Uterus (tissue), 4 donors: ENCODE measurements at places on chromosomes 1 and 21.

DNA sequence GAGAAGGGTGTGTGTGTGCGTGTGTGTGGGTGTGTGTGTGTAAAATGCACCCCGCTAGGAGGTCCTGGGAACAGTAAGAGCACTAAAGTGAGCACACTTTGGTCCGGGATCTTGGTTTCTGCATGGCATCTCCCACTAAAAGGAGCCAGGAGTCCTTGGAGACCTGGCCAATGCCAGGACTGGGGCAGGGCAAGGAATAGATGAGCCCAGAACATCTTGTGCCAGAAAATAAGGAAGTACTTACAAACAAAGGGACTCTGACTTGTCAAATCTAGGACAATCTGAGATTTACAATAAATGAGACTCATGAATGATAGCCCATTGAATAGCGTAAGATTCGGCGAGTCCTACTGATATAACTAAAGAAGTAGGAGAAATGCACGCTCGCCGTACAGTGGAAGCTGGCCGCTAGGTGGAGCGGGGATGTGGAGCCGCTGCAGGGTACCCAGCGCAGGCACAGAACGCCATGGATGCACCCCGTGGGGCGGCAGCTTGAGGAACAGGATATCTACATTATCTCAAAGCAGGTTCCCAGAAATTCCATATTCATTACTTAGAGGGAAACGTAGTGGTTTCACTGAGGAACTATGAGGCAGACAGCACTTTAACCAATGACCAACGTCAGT lies 7.1 kb downstream of the SLC37A1 start:
- no peak for DNase-seq

GRCh38 chr1:24793447-24794129 lies 48.3 kb downstream of the CLIC4 start:
- no peak for DNase-seq

GRCh38 chr1:171868217-171868803 lies 27.0 kb downstream of the DNM3 start:
- no peak for DNase-seq

DNA sequence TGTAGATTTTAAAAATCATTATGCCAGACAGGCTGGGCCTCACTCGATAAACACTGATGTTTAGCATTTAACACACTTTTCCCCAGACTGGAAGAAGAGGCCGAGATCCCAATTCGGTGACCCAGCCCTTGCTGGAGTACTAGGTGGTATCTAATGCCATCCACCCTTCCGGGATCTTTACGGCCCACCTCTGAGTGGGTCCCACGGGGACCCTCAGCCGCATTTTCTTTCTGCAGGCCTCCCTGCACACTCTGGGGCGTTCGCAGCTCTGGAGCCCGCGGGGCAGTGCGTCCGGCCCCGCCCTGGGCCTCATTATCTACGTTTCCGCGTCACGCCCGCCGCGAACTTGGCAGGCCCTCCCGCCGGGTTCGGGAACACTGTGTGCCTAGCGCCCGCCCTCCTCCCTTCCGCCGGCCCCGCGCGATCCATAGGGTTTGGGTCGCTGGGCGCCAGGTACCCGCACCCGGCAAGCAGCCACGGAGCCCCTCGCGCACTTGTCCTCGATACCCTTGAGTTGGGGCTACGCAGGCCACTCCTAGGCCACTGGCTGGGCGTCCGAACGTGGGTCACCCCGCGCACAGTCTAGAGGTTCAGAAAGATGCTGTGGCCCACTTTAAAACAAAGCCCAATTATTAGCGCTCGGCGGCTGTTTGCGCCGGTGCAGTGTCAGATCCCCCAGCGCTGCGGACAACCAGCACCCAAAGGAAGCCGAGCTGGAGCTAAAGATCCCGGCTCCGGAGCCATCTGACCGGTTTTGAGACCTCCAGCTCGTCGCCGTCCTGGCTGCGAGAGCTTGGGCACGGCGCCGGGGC lies 950 bp upstream of the EVA1C start:
- DNase-seq = peak; percentile 93

- DNase-seq = no peak
These were observed 12.3 kb downstream of the MYSM1 start for GRCh38 chr1:58687516-58687915.

DNA sequence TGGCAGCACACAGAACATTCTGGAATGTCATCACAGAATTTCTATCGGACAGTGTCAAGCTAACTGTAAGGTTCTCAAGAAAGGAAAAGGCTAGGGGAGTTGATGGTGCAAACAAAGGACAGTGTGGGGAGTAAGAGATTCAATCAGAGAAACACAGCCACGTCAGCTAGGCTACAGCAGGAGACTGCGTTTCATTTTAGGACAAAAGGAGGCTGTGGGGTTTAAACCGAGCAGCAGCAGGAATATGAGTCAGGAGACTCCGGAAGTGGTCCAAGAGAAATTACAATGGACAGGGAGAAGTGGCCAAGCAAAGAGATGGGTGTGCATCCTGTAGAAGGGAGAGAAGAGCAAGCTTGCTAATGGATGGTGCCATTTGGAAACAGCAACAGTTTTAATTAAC lies 37.4 kb upstream of the C1orf198 start:
- DNase-seq = no peak

DNA sequence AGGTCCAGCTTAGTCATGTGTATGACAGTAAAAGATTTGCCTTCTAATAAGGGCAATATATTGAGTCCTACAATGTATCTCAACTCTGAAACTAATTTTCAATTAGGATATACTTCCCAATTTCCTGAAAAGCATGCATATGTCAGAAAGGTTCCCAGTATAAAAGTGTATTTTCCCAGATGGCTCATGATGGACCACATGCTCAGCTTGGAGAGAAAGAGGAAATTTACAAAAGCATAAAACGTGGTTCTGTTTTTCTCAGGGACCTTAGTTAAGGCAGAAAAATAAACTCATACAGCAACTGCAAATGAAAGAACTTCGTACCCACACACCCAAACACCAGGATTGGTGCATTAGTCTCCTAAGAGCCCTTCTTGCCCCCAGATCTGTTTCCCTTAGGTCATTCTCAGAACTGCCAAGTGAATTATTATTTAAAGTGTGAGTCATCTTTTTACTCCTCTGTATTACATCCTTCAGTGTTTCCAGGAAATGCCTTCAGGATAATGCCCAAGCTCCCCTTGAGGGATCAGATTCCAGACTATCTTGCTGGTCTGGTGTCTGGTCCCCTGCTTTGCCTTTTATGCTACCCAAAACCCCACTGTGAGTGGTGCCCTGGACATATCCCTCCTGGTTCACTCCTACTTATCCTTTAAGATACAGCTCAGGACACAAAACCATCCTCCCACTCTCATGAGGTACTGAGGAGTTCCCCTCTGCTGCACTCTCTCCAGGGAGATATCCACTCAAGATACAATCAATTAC lies 57.4 kb downstream of the SSX2IP start:
- no peak for DNase-seq

DNA sequence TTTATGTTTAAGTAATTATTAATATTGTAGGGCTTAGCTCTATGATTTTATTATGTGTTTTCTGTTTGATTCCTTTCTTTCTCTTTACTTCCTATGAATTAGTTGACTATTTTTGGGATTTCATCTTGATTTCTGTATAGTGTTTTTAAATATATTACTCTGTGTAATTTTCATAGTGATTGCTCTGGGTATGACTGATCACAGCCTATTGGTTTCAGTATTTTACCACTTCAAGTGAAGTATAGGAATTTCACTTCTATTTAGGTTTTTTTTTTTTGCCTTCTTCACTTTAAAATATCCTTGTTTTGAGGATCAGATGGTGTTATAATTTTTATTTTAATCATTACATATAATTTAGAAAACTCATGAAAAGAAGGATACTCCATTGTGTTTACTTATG lies 94.8 kb downstream of the CRB1 start:
- DNase-seq = no peak

DNA sequence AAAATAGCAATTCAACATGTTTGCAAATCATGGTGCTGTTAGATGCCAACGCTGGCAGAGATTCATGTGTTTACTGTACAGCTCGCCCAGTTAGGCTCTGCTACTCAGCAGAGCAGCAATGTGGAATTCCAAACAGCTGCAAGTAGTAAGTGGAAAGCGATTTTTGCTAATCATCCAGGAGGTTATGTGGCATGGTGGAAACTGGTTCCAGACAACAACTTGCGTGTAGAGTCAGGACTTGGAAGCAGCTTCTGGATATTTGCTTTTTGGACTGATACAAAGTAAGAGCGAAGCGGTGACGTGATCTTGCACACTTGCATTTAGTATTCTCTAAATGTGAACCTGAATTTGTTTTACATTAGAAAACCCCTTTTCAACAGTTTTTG lies 27.1 kb upstream of the HHAT start:
- no peak for DNase-seq

DNA sequence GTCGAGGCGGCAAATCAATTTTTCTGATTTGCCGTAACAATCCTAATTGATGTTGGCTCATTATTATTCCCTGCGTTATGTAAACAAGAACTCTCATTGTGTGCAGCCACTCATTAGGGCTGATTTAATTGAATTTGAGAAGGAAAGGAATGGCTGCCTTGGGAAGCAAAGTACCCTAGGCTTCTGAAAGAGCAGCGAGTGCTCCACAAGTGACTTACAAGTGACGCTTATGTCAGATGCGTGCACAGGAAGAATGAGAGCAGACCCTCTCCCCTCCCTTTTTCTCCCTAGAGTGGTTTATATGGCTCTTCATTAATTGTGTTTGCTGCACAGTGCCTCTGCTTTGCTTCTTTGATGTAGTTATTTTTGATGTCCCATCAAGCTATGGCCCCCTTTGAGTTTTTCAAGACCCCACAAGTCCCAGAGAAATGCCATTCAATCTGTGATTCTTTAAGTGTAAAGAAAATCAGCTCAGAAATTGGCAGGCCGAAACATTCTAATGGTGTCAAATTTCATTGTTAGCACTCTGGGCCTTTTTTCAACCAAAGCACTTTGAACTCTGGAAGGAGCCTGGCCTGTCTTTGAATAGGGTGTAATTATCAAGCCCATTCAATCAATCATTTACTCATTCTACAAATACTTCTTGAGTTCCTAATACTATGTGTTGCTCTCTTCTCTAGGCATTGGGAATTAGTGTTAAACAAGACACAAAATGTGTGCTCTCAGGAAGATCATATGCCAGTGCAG lies 86.8 kb upstream of the VAV3 start:
- DNase-seq = no peak

- DNase-seq = no peak
These were observed 66.0 kb downstream of the COL18A1 start for GRCh38 chr21:45470773-45471524.

DNA sequence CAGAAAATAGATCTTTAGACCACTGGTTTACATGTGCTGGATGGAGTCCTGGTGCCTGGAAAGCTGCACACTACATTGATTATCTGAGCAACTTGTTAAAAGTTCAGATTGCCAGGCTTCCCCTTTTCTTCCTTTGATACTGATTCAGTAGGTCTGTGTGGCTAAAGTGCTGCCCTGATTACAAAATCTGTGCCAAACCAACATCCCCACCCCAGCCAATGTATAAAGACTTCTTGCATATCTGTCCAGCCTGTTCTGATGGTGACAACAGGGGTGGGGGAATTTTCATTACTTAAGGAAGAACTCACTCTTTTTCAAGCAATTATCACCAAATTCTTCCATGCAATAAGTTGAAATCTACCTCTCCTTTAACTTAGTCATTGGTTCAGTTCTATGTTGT lies 135.5 kb downstream of the TNFSF18 start:
- DNase-seq = no peak

DNA sequence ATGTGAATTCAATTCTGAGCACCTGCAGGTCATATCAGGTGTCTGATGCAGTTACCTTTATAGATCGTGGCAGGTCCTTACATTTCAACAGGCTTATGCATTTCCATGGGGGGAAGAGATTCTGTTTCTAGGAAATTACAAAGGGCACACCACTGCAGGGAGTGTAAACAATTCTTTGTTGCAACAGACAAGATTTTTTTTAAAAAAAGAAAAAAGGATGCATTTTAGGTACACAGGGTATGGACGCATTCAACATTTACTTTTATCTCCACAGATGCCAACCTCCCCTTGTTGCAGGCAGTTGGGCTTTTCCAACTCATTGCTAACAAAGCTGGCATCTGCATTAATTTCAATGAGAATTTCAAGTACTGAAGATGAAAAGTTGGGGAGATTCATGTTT lies 13.5 kb upstream of the TEKT2 start:
- no peak for DNase-seq

GRCh38 chr1:176450526-176450925 lies 12.4 kb upstream of the PAPPA2 start:
- no peak for DNase-seq

DNA sequence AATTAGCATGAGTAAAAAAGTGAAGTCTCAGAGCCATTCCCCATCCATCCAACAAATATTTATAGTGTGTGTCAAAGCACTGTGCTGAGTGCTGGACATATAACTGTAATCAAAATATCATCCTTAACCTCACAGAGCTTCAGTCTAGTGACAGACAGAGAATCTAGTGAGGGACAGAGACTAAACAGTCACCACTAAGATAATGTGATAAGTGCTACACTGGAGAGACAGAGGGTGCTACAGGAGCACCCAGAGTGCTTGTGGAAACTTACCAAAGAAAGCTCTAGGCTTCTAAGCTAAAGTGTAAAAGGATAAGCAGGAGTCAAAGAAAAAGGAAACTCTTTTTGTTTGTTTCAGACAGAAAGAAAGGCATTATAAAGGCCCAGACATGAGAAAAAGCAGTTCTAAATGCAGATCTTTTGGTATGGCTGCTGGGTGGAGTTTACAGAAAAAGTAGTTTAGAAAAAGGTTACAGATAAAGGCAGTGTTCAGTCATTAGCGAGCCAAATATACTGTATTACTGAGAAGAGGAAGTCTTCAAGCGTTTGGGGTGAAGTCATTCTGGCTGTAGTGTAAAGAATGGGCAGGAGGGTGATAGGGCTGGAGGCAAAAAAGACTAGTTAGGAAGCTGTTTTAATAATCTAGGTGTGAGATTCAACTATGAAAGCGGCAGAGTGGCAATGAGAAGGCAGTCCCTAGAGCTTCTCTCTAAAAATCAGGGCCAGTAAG lies 83.8 kb downstream of the SCMH1 start:
- no peak for DNase-seq

DNA sequence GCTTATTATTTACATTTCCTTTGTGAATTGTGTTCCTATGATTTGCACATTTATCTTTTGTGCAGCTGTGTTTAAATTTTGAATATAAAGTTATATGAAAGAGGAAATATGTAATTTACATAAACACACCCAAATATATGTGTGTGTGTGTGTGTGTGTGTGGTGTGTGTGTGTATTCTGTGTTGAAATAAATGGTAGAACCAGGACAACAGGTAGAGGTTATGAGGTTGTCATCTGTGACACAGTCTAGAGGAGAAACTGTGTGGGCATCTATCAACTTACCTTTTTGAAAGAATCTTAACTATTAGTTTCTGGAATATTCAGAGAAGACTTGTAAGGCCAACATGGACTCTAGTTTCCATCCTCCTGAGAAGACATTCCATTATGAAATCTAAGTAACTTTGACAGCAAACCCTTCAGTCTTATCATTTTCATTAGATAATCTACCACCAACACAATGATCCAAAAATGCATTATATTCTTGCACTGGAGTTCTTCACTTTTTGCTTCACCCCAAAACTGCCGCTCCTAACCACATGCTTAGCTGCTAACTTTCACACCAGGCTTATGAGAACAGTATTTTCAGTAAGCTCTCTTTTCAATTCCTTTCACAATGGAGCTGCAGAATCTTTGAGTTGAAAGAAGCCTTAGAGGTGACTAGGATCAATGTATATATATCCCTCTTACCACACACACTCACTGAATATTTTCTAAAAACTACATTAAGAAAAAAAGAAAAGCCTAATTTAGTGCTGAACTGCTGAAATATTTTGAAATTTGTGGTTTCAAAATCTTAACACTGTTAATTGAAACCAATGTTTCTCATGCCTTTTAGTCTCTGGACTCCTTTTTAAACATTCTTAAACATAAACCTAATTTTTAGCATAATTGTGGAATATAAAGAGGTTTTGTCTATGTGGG lies 21.8 kb downstream of the PTPRC start:
- DNase-seq = no peak

GRCh38 chr1:99621340-99621901 lies 24.5 kb upstream of the PALMD start:
- DNase-seq = no peak
